ENCODE measurements at places on chromosomes 13 and 19.

DNA sequence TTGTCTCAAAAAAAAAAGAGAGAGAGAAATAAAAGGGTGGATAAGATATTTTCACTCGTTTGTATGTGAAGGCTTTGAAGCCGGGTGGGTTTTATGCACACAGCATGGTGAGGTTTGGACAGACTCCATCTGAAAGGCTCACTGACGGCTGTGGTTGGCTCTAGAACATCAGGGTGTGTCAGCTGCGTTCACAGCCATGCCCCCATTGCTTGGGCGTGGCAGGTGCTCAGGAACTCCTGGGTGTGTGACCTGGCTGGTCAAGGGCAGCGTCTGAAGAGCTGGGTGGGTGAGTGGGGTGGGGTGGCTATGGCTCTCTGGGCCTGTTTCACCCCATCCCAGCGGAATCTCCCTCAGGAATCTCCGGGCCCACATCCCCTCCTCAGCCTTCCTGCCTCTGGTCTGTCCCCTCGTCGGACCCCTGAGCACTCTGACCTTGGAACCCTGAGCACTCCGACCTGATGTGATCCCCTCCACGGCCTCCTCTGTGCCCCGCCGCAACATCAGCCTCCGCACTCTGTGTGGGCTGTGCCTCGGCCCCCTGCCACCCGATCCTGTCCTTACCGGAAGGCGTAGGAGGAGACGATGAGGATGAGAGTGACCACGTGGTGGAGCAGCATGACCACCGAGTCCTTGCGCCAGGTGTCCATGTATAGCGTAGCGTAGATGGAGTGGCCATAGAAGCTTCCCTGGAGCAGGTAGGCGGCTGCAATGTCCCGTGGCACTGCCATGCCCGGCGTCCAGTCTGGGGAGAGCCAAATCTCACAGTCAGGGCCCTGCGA lies 12.2 kb downstream of the CERS1 start:
- DNase-seq = no peak

DNA sequence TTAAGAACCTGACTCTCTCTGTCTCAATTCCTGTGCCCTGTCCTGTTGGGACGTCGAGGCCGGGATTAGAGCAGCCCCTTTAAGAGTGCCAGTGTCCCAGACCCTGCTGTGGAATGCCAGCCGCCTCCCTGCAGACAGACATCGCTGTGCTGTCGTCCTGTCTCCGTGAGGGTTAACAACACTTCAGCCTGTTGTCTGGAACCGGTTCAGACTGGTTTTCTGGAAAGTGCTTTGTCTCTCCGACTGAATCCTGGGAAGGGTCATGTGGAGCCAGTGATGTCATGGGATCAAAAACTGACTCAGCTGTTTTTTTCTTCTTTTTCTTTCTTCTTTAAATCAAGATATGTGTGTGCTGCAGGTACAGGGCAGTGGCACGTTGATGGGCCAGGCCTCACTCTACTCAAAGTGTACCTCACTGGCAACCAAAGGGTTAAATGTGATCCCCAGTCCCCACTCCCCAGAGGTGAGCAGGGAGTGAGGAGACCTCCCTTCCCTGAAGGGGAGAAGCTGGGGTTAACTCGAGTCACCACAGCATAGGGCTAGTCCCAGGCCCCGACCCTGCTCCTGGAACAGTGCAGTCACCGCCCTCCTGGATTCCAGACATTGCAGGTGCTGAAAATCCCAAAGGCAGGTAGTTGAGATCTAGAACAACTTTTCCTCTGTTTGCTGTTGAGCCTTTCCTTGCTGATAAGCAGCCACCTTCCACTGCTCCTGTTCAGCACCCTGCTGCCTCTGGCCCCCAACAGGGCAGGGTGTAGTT lies 50.8 kb downstream of the TSSK6 start:
- no peak for DNase-seq

DNA sequence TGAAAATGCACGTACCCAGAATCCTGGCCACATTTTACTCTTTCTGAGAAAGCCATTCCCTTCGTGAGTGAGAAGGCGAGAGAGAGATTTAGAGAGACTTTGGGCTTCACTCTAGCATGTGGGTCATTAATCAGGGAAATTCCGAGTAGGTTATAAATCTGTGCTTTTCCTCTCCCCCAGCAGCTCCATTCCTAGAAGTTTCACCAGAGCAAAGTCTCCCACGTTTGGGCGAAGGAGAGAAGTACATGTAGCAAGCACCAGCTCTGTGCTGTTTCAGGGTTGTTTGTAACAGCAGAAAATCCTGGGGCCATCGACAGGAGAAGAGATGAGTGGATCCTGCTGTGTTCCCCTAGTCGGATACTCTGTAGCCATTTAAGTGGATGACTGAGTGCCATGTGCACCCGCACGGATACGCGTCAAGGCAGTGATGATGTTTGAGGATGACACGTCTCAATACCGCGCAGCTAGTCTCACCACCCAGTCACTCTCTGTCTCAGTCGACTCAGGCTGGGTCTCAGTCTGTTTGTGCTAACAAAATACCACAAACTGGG lies 131.8 kb upstream of the PEG3 start:
- DNase-seq = no peak

DNA sequence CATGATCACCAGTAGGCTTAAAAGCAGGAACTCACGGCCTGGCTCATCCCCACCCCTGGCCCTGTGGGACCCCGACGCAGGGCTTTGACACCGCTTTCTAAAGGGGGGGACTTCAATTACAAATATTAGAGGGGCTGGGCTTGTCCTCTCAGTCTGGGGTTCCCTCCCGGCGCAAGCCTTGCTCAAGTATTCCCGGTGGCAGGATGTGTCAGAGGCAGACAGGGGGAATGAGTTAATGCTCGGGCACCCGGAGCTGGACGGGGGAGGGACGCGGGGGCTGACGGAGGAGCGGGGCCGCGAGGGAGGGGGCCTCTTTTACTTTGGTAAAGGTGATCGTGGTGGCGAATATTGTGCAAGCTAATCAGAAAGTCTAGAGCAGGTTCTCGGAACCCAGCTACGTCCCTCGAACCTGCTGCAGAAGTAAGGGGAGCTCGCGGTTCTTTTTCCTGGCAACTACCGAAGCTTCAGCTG lies 1.1 kb downstream of the FGF14 start:
- no peak for DNase-seq

DNA sequence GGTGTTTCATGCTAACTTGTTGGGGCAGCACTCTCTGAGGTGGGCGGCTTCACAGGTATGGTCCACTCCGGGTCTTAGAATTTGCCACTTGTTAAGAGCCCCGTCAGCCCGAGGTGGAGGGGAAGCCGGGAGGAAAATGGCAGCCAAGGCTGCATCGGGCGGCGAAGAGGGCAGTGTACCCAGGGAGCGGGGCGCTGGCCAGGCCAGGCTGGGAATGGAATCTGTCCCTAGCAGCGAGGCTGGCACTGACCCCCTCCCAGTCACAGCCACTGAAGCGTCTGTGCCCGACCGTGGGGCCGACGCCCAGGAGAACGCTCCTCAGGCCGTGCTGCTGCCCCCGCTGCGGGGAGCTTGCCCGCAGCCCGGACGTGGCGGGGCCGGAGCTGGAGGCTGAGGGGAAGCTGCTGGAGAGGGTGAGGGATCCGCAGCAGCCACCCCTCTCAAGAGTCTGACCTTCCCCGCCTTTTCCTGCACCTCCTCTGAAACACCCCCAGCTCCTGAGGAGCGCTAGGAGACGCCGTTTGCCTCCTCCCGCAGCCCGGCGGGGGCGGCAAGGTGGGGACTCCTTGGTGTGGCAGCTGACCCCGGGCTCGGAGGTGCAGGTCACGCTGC lies 313.8 kb upstream of the SPRY2 start:
- DNase-seq = no peak
